ENCODE measurements at places on chromosomes 13 and 19.
A peak's percentile ranks its signal among the peaks of the same experiment; 100 is the strongest.

DNA sequence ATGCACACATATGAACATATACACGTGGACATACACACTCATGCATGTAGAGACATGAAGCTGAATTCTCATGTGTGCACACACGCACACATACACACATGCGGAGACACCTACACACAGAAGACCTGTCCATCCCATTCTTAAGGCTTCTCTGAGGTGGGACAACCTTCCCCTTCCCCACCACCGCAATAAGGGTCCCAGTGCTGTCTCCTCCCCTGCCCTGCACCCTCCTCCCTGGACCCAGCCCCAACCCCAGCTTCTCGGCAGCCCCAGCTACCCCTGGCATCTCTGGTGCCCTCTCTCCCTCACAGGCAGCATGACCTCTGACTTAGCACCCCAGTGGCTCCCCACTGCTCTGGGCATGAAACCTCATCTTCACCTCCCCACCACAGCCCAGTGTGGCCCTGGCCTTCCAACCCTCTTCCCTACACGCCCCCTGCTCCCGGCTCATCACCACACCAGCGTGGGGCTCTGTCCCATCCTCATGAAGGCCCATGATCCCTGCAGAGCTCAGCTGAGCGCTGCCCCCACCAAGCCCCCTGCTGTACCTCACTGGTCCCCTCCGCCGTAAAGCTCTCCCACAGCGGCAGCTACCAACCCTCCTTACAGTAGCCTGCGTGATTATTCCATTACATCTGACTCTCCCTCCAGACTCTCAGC, 204.1 kb upstream of the ZNF536 start:
- no peak for DNase-seq

GRCh38 chr13:60944016-60944415, 471.6 kb downstream of the PCDH20 start:
- no peak for DNase-seq

DNA sequence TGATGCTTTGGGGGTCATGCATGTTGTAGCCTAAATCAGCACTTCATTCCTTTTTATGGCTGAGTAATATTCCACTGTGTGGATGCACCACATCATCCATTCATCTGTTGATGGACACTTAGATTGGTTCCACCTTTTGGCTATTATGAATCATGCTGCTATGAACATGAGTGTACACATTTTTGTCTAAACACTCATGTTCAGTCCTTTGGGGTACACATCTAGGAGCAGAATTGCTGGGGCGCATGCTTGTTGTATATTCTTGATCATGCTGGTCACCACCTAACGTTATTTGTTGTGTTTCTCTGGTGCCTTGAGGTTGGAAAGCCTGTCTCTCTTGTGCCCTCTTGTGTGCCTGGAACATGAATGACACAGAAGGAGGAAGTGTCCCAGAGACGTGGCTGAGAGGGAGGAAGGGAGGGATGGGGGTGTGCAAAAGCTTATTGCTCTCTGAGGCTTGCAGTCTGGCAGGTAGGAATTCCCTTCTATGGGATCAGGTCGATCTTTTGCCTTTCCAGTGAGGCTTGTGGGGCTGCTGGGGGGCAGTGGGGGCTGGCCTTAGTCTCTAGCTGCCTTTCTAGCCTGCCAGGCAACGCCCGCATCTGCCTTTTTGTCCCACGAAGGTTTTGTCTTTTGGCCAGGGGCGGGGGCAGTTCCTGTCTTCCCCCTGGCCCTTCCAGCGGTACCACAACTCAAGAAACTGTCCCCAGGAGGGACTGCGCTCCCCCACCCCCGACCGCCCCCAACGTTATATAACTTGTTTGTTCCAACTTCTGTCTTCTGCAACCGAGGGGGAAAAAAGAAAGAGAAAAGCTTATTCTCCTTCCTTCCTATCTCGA, 7.6 kb downstream of the KLHL26 start:
- DNase-seq = no peak

- DNase-seq = peak; percentile 62
Observed at GRCh38 chr19:44807652-44808462, 1.0 kb upstream of the BCAM start.

DNA sequence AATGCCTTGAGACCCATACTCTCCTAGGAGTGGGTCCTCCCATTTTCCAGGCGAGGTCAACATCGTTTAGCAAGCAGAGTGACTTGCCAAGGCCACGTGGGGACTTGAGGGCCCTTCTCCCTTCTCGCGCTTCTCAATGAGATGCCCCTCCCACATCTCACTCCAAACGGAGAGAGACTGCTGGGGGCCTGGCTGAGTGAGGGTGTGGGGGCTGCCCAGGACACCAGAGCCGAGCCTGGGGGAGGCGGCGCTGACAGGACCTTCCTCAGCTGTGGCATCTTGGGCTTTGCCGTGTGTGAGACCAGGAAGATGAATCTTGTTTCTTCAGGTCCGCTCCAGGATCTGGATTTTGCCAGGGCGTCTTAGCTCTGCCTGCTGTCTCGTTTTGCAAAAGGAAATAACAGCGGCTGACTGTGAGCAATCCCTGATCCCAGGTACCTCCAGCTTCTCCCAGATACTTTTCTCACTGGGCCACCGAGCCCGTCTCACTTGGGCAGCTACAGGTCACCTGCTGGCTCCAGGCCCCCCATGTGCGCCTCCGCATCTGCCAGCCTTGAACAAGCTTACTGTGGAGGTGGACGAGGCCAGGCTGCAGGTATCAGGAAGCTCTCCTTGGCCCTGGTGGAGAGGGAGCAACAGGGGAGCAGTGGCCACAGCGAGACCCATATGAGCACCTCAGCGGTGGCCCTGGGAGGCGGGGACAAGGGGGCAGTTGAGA, 6.0 kb downstream of the COX6B2 start:
- no peak for DNase-seq

GRCh38 chr13:31733647-31734046, 5.7 kb upstream of the RXFP2 start:
- DNase-seq = no peak

GRCh38 chr13:75651013-75651412, 14.9 kb downstream of the LMO7 start:
- no peak for DNase-seq

- peak; percentile 67 for DNase-seq
Observed at GRCh38 chr13:106619688-106620555, 52.0 kb upstream of the ARGLU1 start.

DNA sequence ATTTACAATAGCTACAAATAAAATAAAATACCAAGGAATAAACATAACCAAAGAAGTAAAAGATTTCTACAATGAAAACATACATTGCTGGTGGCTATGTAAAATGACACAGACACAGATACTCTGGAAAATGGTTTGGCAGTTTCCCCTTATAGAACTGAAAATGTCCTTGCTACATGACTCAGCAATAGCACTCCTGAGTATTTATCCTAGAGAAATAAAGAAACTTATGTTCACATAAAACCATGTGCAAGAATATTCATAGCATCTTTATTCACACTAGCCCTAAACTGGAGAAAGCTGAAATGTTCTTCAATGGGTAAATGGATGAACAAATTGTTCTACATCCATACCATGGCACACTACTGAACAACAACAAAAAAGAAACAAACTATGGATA, 100.2 kb upstream of the RFC3 start:
- peak; percentile 20 for DNase-seq

- peak; percentile 51 for DNase-seq
Observed at GRCh38 chr19:4139614-4140236, 13.7 kb upstream of the CREB3L3 start.

- peak; percentile 78 for DNase-seq
Observed at GRCh38 chr19:2015608-2015950, at the start of gene BTBD2. Gene BTBD2 (minus strand): TSS chr19:2015714. CDS start chr19:2015703, 11 bp downstream.

GRCh38 chr19:37468961-37469777, at the start of gene ZNF570:
Gene ZNF570 (plus strand): TSS chr19:37469356. CDS start chr19:37470355, 999 bp downstream.
- peak; percentile 89 for DNase-seq

- no peak for DNase-seq
Observed at GRCh38 chr19:28437390-28438346, 775.3 kb downstream of the UQCRFS1 start.

DNA sequence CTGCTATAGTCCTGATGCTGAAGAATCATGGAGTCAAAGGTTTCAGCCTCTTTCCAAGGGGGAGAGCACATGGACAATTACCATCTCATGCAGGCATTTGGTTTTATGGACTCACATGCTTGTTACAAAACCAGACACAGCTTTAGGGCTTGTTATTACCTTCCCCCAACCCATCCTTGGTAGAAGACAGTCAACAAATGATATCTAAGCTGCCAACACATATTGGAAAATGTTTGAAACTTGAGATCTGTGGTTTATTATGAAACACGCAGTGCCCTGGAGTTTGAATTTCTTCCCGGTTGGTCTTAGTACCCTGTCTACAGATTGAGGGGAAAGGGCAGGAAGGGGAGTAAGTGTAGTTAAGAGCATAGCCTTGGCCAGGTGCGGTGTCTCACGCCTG, 12.5 kb upstream of the CYP2A6 start:
- DNase-seq = no peak
